Activated naive CD4-positive, alpha-beta T cell treated with anti-CD3 and anti-CD28 coated beads for 36 hours (primary cell): ENCODE measurements at places on chromosomes 5 and 9. TPM values are rescaled to one million over a fixed set of nuclear protein-coding genes. Genes with fewer than 3 reads are reported as not detected.

DNA sequence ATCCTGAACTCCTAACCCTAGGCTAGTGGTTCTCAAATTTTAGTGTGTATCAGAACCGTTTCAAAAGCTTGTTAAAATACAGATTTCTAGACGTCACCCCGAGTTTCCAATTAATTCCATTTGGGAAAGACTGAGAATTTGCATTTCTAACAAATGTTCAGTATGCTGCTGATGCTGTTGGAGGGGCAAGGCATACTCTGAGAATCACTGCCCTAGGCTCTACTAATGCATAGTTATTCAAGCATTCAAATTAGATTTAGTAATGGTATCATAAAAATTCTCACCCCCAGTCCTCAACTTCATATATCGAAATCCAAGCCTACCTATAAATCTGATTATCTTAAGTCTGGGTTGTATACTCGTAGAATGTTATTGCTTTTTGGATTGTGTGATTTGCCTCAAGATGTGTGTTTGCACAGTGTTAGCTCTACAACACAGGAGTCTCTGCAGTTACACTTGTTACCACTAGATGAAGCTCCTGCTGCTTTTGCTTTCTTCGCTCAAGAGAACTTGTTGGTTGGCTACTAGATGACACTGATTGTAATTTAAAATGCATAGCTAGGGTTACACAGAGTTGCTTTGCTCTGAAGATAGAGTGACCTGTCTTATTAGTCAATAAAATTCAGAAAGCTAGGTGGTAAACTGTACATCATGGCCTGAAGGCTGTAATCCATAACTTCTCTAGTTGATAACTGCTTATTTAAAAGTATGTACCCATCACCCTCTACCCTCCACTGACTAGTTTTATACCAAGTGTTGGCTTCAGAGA, 7.5 kb upstream of the ERAP2 start:
- no peaks in the 10 kb centered on the region for H3K27me3 ChIP-seq
- DNase-seq: peak; percentile 39
- H3K27ac ChIP-seq: peak overlapping the region; percentile 93
- no peaks in the 10 kb centered on the region for H3K36me3 ChIP-seq
- no peak overlapping the region for H3K4me3 ChIP-seq
- H3K4me1 ChIP-seq: peaks cover 54% of the 10 kb centered on the region

DNA sequence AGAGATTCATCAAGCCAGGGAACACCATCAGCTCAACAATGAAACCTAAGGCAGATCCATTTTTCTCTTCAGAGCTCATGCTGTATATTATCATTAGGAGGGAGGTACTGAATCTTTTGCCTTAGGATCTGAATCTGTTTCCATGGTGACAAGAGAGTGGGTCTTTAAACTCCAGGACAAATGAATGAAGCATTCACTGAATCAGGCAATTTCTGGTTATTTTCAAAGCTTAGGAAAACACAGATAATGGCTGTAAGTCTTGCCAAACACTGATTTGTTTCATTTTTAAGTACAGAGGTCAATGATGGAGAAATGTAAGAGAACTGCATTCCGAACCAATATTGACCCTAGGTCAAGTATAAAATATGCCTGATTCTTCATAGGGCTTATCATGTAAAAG, 84.9 kb downstream of the GNA14 start:
- H3K4me1 ChIP-seq: peaks cover 7% of the 10 kb centered on the region
- no peaks in the 10 kb centered on the region for H3K36me3 ChIP-seq
- H3K27ac ChIP-seq: no peak overlapping the region
- no peak for DNase-seq
- H3K4me3 ChIP-seq: no peak overlapping the region

The SMIM33 gene
- 0.14 TPM for total RNA-seq

GRCh38 chr5:87074934-87075541, 192.6 kb upstream of the RASA1 start:
- no peak overlapping the region for H3K27ac ChIP-seq
- no peak overlapping the region for H3K4me3 ChIP-seq
- H3K4me1 ChIP-seq: peaks cover 24% of the 10 kb centered on the region
- no peaks in the 10 kb centered on the region for H3K27me3 ChIP-seq

DNA sequence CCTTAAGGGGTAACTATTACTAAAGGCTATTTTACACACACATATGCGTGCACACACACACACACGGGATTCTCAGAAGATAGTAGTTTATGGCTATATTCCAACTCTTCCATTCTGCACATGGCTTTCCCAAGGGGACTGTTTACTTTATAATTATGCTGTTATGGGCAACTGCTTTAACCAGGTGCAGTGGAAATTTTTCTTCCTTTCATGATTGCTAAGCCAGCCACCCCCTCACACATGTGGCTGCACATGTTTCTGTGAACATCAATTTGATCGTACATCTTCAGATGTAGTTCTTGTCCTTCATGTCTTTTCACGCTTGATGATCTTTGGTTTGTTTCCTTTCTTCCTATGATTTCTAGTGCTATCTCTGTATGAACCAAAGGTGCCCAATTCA, 37.0 kb downstream of the MRPS30 start:
- H3K4me3 ChIP-seq: no peak overlapping the region
- H3K27me3 ChIP-seq: no peaks in the 10 kb centered on the region
- no peaks in the 10 kb centered on the region for H3K36me3 ChIP-seq
- no peak for DNase-seq
- no peak overlapping the region for H3K27ac ChIP-seq
- H3K4me1 ChIP-seq: no peaks in the 10 kb centered on the region

GRCh38 chr5:165327631-165328030, 1822.2 kb downstream of the MAT2B start:
- H3K27me3 ChIP-seq: no peaks in the 10 kb centered on the region
- no peak overlapping the region for H3K4me3 ChIP-seq
- H3K27ac ChIP-seq: no peak overlapping the region
- H3K36me3 ChIP-seq: no peaks in the 10 kb centered on the region
- H3K4me1 ChIP-seq: no peaks in the 10 kb centered on the region
- no peak for DNase-seq

The FBXW11 gene
- 35.5 TPM for total RNA-seq

The PDCD1LG2 gene
- total RNA-seq: 0.10 TPM

DNA sequence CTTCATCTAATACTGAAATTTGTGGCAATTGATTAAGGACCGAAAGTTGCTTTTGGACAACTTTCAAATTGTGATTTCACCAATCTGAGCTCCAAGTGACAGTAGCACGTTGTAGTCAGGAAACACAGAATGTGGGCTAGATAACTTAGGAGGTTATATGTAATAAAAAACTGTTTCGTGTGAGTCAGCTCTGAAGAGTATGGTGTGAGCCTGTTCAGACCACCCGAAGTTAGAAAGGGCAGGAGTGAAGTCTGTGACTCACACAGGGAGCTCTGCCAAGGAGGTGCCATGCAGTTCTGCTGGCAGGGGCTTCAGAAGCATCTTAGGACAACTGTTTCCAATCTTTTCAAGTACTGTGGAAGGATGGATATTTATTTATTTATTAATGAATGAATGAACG, 16.4 kb upstream of the ZBTB34 start:
- DNase-seq: no peak
- no peak overlapping the region for H3K27ac ChIP-seq
- peaks cover 2% of the 10 kb centered on the region for H3K27me3 ChIP-seq
- H3K36me3 ChIP-seq: no peaks in the 10 kb centered on the region
- H3K4me3 ChIP-seq: no peak overlapping the region

The PCDH12 gene
- total RNA-seq: 0.43 TPM

The HAPLN1 gene
- not detected for total RNA-seq

DNA sequence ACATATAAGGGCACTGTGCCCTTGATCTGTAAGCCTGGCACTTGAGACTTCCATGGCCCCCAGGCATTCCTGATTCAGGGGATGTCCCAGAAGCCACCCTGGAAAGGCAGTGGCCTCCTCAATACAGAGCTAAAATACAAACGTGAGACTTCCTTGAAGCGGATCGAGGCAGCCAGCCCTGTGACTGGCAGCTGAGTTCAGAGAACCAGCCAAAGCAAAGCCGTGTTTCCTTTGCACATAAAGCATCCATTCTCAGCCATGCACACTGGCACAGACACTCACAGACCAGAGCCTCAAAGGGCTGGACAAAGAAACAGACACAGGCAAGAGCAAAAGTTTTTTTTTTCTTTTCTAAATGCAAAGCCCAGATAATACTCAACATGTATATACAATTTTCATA, 18.8 kb upstream of the CPEB4 start:
- no peaks in the 10 kb centered on the region for H3K4me1 ChIP-seq
- no peaks in the 10 kb centered on the region for H3K27me3 ChIP-seq
- no peak overlapping the region for H3K4me3 ChIP-seq

DNA sequence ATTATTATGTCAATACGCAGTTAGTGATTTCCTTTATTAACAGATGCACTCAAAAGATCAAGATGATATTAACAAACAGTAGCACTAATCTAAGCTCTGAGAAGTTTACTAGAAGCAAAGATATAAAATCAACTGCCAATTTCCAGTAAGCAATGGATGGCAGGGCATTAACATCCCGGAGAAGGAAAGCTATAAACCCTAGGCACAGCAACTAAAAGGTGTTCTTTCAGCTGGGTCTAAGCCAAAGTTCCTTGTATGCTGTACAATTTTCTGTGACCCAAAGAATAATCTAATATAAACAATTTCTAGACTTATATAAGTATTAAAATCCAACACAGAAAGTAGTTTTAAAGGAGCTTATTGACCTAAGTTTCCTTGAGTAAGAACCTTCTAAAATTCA, 39.4 kb downstream of the PJA2 start:
- no peak for DNase-seq
- H3K27me3 ChIP-seq: no peaks in the 10 kb centered on the region
- peaks cover 44% of the 10 kb centered on the region for H3K36me3 ChIP-seq

- no peaks in the 10 kb centered on the region for H3K36me3 ChIP-seq
- no peaks in the 10 kb centered on the region for H3K27me3 ChIP-seq
- H3K27ac ChIP-seq: no peak overlapping the region
- H3K4me1 ChIP-seq: no peaks in the 10 kb centered on the region
These were observed 35.9 kb downstream of the SPZ1 start for GRCh38 chr5:80355686-80356085.

DNA sequence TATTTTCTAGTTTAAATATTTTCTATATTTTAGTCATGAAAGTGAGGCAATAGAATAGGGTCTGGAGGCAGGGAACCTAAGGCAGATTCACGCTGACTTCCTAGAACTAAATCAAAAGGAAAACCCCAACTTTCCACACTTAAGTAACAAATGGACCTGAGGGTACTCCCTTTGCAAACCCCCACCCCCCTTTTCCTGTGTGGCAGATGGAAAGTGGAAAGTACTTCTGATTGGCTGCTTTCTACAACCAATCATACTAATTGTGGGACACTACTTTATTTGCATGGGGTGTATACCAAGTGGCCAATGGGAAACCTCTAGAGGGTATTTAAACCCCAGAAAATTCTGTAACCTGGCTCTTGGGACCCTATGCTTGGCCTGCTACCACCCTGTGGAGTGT, 4.8 kb upstream of the CENPH start:
- H3K4me3 ChIP-seq: no peak overlapping the region
- H3K27ac ChIP-seq: no peak overlapping the region
- H3K36me3 ChIP-seq: no peaks in the 10 kb centered on the region
- peaks cover 7% of the 10 kb centered on the region for H3K4me1 ChIP-seq
- no peaks in the 10 kb centered on the region for H3K27me3 ChIP-seq
- DNase-seq: no peak

The MLANA gene
- not detected for total RNA-seq

The NRARP gene
- total RNA-seq: 2.2 TPM

The JAKMIP2 gene
- 0.17 TPM for total RNA-seq

The PDE6A gene
- total RNA-seq: not detected

The SPEF2 gene
- 6.6 TPM for total RNA-seq

DNA sequence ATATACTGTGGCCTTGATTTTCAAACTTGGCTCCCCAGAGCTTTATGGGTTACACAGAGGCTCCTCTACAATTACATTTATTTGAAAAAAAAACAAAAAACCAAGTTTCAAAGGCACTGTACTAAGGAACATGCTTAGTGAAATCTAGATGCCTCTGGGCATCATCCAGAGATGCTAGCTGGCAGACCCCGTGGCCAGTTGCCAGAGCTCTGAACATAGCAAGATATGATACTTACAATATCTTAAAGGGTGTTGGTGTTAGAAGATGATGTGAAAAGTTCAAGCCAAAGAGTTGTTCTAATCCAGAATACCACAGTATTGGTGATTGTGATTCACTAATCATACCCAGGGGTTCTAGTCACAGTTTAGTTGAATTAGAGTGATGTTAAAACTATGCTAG, 87.8 kb downstream of the JAK2 start:
- H3K27ac ChIP-seq: no peak overlapping the region
- no peak for DNase-seq
- peaks cover 9% of the 10 kb centered on the region for H3K4me1 ChIP-seq
- no peak overlapping the region for H3K4me3 ChIP-seq

GRCh38 chr9:114288193-114289091, 34.5 kb upstream of the ORM1 start:
- H3K4me1 ChIP-seq: peaks cover 2% of the 10 kb centered on the region
- H3K36me3 ChIP-seq: peaks cover 6% of the 10 kb centered on the region
- H3K27ac ChIP-seq: no peak overlapping the region

The AK1 gene
- total RNA-seq: 11.9 TPM

GRCh38 chr5:100575815-100576214, 40.6 kb downstream of the FAM174A start:
- H3K4me1 ChIP-seq: no peaks in the 10 kb centered on the region
- no peak overlapping the region for H3K4me3 ChIP-seq
- H3K36me3 ChIP-seq: peaks cover 6% of the 10 kb centered on the region
- DNase-seq: no peak

DNA sequence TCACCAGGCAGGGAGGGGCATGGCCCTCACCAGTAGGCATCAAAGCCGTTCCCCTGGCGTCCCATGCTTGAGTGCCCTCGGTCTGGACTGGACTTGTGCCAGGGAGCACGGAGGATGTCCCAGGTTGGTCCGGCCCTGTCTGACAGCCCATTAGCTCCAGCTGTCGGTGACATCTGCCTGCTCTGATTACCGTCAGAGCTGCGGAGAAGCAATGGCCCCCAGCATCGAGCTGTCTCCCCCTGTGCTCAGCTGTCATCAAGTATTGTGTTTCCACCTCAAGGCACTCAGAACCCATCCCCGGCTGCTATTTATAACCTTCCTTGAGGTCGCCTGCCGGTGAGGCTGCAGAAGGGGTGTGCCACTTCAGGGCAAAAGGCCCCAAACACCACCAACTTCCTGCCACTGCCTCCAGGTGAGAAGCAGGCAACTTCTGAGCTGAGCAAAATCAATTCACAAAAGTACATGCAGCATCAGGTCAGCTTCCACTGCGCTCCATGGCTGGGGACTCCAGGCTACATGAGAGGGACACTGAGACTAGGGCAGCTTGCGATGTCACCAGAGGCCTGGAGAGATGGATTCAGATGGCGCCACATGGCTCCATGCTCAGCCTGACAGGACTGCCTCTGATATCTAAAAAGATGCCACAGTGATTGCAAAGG, 142.7 kb downstream of the C5orf15 start:
- no peaks in the 10 kb centered on the region for H3K27me3 ChIP-seq
- peak; percentile 52 for DNase-seq
- no peak overlapping the region for H3K4me3 ChIP-seq
- peaks cover 26% of the 10 kb centered on the region for H3K4me1 ChIP-seq
